ENCODE measurements at places on chromosomes 12 and 14.

GRCh38 chr12:104602406-104602805 is 145.7 kb downstream of the CHST11 start:
- DNase-seq, result no peak

DNA sequence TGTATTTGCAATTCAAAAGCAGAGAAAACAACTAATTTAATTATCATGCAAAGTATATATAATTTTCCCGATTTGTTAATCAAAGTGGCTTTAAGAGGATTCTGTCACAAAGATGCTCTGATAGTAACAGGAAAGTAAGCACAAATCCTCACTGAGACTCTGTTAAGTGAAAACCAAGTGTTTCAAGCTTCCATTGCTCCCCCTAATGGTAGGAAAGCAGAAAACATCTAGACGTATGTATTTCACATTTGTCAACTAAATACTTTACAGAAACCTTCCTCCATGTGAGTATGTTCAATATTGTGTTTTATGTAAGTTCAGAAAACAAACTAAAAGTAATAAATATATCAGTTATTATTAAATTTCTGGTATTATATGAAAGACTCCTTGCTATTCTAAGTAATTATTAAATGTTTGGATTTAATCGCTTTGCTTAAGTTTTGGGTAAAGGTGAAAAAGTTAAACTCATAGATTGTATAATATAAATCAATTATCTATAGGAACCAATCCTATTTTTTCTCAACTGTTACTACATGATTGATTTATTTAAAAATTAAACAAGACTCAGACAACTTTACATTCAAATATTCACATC is 1.5 kb upstream of the NTS start:
- DNase-seq, result peak; percentile 58

DNA sequence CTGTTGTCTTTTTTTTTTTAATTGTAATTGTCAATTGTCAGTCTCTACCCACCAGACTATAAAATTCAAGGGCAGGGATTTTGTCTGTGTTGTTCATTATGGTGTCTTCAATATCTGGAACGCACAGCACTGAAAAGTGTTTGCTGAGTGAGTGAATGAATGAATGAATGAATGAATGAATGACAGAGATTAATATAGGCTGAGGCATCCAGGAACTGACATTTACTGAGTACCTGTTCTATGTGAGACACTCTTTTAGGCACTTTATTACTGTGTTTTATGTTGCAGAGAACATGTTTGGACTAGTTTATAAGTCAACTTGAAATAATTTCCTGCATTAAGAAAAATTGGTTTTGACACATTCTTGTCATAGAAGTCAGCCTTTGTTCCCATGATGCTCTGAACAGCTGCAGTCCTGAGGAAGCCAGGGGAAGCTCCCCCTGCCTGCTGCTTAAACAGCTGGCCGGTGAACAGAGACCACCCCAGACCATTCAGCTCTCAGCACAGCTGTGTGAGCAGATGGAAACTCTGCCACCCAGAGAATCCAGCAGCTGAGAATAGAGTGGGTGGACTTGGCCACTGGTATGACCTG is 160.7 kb upstream of the CCND2 start:
- DNase-seq, result no peak

DNA sequence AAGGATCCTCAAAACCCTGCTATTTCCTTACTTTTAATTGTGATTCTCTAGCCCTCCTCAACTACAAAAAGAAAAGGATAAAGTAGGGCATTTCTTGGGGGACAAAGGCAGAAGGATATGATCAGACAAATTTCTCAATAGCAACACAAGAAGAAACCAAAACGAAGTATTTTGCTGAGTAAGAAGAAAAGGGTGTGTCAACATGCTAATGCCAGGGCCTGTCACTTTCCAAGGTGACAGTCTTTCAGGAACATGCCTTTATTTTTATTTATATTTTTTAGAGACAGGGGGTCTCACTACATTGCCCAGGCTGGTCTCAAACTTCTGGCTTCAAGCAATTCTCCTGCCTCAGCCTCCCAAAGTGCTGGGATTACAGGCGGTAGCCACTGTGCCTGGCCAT is 39.8 kb downstream of the CBX5 start:
- no peak for DNase-seq

- no peak for DNase-seq
Measured at GRCh38 chr12:108357834-108358579, 18.9 kb upstream of the CMKLR1 start.

DNA sequence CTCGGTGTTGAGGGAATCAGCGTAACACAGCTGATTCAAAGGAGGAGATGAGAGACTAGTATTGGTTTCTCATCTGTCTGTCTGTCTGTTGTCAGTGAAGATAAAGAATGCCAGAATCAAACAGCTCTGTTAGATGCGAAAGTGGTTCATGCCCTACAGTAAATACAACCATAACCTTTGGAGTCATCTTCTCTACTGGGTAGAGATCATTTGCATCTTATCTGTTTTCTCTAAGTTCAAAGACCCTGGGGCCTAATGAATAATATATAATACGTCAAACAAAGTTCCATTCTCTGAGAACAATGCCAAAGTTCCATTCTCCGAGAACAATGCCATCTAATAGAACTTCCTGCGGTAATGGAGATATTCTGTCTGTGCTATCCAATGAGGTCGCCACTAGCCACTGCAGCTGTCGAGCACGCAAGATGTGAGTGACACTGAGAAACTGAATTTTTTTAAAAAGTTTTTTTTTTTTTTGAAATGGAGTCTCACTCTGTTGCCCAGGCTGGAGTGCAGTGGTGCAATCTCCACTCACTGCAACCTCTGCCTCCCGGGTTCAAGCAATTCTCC is 6.6 kb downstream of the IL31 start:
- no peak for DNase-seq
